ENCODE measurements at places on chromosomes 1 and 21. TPM values are rescaled to one million over a fixed set of nuclear protein-coding genes. Genes with fewer than 3 reads are reported as not detected.
A peak's percentile ranks its signal among the peaks of the same experiment; 100 is the strongest.

Gene PDC
- not detected for total RNA-seq

Gene LCE3E
- total RNA-seq = not detected

Gene SERINC2
- total RNA-seq = 51.5 TPM

Gene GSTM5
- total RNA-seq = not detected

Gene RGSL1
- not detected for total RNA-seq

Gene DHX9
- 191 TPM for total RNA-seq

Gene OR14K1
- total RNA-seq = not detected

Gene CKS1B
- 390 TPM for total RNA-seq

Gene SPRR1B
- not detected for total RNA-seq

DNA sequence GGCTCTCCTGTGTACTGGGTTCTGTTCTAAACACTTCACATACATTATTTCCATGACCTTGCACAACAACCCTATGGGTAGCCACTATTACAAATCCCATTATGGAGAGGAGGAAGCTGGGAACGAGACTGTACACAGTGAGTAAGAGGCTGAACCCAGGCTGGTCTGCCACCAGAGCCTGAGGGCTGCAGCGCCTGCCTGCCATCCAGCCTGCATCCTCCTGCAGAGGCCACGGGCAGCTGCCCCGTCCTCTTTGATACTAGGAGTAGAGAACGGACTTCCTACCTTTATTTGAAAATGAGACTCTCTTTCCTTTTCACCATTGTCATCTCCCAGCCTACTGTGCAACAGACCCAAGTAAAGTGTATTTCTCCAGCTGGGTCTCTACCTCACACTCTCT lies 370.0 kb downstream of the HHAT start:
- H3K36me3 ChIP-seq = no peaks in the 10 kb centered on the region
- H3K27me3 ChIP-seq = peaks cover 32% of the 10 kb centered on the region
- H3K27ac ChIP-seq = no peak overlapping the region
- H3K4me1 ChIP-seq = no peaks in the 10 kb centered on the region

GRCh38 chr1:83670909-83671565 lies 327.9 kb downstream of the TTLL7 start:
- H3K27me3 ChIP-seq = no peaks in the 10 kb centered on the region
- DNase-seq = no peak
- no peaks in the 10 kb centered on the region for H3K36me3 ChIP-seq
- no peak overlapping the region for H3K27ac ChIP-seq

- no peaks in the 10 kb centered on the region for H3K36me3 ChIP-seq
- peaks cover 5% of the 10 kb centered on the region for H3K4me1 ChIP-seq
- no peak for DNase-seq
- no peak overlapping the region for H3K27ac ChIP-seq
Measured at GRCh38 chr21:21675601-21676000, 677.4 kb downstream of the NCAM2 start.

DNA sequence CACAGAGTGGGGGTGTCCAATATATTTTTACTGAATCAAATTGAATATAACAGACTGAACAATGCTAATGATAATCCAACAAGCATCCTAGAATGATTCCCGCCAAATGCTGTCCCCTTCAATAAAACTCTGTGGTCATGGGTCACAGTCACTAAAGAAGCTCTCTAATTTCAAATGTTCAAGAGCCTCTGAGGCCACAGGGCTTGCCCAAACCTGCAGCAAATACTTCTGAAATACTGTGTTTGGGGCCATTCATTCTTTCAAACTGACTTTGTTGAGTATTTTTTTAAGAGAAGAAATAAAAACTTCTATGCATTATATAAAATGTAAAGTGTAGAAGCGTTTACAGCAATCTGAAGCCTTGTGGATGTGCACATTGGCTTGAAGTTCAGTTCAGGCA lies 7.6 kb upstream of the BEND5 start:
- no peak overlapping the region for H3K4me3 ChIP-seq
- H3K27me3 ChIP-seq = no peaks in the 10 kb centered on the region
- no peaks in the 10 kb centered on the region for H3K36me3 ChIP-seq
- DNase-seq = no peak

- no peaks in the 10 kb centered on the region for H3K27me3 ChIP-seq
- no peak for DNase-seq
- peaks cover 6% of the 10 kb centered on the region for H3K36me3 ChIP-seq
- H3K4me1 ChIP-seq = peaks cover 15% of the 10 kb centered on the region
Measured at GRCh38 chr1:8402109-8402710, 84.3 kb downstream of the SLC45A1 start.

DNA sequence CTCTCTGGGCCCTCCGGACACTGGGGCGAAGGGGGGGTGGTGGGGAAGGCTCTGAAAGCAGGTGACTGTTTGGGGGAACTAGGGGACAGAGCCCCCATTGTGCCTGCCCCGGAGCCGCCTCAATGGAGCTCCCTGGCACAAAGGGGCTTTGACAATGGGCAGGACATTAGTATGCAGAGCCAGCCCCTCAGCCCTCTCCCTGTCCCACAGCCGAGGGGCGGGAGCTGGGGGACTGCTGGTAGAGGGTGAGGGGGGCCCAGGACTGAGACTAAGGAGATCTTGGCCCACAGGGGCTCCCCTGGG lies 7.8 kb downstream of the KCNJ10 start:
- peaks cover 64% of the 10 kb centered on the region for H3K27me3 ChIP-seq
- H3K36me3 ChIP-seq = no peaks in the 10 kb centered on the region
- H3K4me3 ChIP-seq = no peak overlapping the region
- H3K27ac ChIP-seq = no peak overlapping the region
- H3K4me1 ChIP-seq = no peaks in the 10 kb centered on the region
- DNase-seq = no peak

- H3K4me1 ChIP-seq = peaks cover 20% of the 10 kb centered on the region
- no peak overlapping the region for H3K27ac ChIP-seq
- peaks cover 14% of the 10 kb centered on the region for H3K27me3 ChIP-seq
Measured at GRCh38 chr1:215793180-215793579, 226.1 kb downstream of the KCTD3 start.

DNA sequence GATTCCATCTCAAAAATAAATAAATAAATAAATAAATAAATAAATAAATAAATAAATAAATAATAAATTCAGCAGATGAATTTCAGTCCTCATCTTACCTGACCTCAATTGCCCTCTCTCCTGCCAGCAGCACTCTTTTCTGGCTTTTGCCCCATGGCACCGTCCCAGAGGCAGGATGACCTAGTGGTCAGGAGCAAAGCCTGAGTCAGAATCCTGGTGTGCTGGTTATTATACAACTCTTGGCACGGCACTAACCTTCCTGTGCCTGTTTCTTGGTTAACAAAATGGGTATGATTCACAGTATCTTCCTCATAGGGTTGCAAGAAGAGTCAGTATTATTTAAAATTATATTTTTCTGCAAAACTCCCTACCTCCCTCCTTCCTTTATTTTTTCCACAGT lies 43.0 kb downstream of the NKAIN1 start:
- DNase-seq = peak; percentile 86
- H3K27ac ChIP-seq = no peak overlapping the region
- H3K36me3 ChIP-seq = no peaks in the 10 kb centered on the region
- H3K4me1 ChIP-seq = no peaks in the 10 kb centered on the region

DNA sequence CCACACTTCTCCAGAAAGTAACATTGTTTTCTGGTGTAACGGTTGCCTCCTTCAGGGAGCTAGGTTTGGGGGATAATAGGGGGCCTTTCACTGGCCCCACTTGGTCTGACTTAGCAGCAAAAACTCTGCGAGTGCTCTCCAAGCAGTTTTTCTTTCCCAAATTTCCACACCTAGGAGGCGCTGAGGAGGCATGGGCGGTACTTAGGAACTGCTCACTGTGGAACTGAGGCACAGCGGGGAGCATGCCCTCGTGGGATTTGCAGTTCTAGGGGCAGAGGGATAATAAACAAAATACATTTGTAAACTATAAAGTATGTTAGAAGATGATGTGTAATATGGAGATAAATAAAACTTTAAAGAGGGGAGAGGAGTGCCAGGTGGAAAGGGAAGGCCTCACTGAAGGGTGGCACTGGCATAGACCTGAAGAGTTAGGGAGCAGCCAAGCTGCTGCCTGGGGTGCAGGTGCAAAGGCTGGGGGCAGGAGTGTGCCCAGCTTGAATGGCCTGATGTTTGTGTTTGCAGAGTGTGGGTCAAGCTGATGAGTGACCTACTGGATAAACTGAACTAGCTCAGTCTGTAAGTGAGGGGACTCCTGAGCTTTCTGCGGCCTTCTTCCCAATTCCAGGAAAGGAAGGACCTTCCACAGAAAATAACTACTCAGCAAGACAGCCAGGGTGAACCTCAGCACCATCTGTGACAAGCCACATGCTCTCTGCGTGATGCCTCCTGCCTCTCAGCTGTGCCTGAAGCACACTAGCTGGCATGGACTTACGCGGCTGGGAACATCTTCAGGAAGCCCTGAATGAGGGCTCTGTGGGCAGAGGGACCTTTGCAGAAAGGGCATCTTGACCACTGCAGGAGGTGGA lies 1.9 kb downstream of the EPHX1 start:
- peak overlapping the region; percentile 87 for H3K4me3 ChIP-seq
- peaks cover 26% of the 10 kb centered on the region for H3K4me1 ChIP-seq
- no peaks in the 10 kb centered on the region for H3K27me3 ChIP-seq
- H3K36me3 ChIP-seq = no peaks in the 10 kb centered on the region

GRCh38 chr21:45580181-45580575 lies 37.9 kb upstream of the SLC19A1 start:
- DNase-seq = no peak
- no peak overlapping the region for H3K27ac ChIP-seq
- H3K27me3 ChIP-seq = peaks cover 28% of the 10 kb centered on the region
- no peak overlapping the region for H3K4me3 ChIP-seq
- no peaks in the 10 kb centered on the region for H3K4me1 ChIP-seq

- no peak overlapping the region for H3K27ac ChIP-seq
- H3K4me3 ChIP-seq = no peak overlapping the region
- no peaks in the 10 kb centered on the region for H3K27me3 ChIP-seq
- DNase-seq = no peak
- H3K36me3 ChIP-seq = no peaks in the 10 kb centered on the region
- no peaks in the 10 kb centered on the region for H3K4me1 ChIP-seq
Measured at GRCh38 chr1:182740120-182740519, 49.5 kb upstream of the NPL start.

GRCh38 chr1:236854605-236854983 lies 59.5 kb downstream of the MTR start:
- DNase-seq = peak; percentile 68
- no peaks in the 10 kb centered on the region for H3K27me3 ChIP-seq
- peaks cover 6% of the 10 kb centered on the region for H3K36me3 ChIP-seq
- H3K4me1 ChIP-seq = peaks cover 18% of the 10 kb centered on the region
- no peak overlapping the region for H3K27ac ChIP-seq

DNA sequence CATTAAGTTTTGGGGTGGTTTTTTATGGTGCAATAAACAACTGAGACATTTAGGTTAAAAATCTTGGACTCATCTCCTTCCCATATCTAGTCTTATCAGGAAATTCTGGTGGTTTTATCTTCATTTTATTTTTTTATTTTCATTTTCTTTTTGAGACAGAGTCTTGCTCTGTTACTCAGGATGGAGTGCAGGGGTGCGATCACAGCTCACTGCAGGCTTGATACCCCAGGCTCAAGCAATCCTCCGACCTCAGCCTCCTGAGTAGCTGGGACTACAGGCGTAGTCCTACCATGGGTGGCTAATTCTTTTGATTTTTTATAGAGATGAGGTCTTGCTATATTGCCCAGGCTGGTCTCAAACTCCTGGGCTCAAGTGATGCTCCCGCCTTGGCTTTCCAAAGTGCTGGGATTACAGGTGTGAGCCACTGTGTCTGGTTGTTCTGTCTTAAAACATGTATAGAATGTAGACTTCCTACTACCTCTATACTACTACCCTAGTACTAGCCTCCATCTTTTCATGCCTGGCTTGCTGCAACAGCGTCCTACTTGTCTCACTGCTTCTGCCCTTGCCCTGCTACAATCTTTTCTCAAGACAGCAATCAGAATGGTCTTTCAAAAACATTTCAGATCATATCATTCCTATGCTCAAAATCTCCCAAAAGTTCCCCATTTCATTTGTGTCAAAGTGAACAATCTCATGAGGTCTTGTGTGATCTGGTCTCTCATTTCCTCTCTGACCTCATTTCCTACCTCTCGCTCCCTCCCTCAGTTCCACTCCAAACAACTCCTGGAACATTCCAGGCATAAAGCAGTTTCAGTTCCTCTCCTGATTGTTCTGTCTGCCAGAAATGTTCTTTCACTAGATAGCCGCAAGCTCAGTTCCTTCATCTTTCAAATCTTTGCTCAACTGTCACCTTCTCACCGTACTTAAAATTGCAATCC lies 5.9 kb upstream of the FCGR2A start:
- no peaks in the 10 kb centered on the region for H3K36me3 ChIP-seq
- H3K4me3 ChIP-seq = no peak overlapping the region
- H3K4me1 ChIP-seq = no peaks in the 10 kb centered on the region
- no peak for DNase-seq

All from PC-3 (cell line).